ENCODE measurements at places on chromosomes 2 and 18.

DNA sequence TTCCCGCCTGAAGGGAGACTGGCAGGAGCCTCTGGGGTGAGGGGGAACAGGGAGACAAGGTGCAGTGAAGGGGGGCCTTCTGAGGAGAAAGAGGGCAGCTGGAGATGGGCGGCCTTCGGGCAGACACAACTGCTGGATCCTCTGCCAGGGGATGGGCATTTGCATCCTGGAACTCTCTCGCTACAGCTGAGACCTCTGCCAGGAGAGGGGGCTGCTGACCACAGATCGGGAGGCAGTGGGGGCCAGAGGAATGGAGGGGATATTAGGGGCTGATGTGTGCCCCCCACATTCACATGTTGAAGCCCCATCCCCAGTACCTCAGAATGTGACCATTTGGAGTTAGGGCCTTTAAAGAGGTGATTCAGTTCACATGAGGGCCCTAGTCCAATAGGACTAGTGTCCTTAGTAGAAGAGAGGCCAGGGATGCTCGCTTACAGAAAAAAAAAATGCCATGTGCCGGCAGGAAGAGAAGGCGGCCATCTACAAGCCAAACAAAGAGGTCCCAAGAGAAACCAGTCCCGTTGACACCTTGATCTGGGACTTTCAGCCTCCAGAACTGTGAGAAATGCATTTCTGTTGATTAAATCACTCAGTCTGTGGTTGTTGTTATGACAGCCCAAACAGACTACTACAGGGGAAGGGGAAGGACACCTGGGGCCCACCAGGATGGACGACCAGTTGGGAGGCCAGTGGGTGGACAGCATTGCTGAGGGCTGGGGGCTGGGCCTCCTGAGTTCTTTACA lies 50.0 kb downstream of the TRABD2A start:
- DNase-seq, result no peak

- DNase-seq, result no peak
These were observed 1.2 kb upstream of the SERPINB13 start for GRCh38 chr18:63585988-63586387.

DNA sequence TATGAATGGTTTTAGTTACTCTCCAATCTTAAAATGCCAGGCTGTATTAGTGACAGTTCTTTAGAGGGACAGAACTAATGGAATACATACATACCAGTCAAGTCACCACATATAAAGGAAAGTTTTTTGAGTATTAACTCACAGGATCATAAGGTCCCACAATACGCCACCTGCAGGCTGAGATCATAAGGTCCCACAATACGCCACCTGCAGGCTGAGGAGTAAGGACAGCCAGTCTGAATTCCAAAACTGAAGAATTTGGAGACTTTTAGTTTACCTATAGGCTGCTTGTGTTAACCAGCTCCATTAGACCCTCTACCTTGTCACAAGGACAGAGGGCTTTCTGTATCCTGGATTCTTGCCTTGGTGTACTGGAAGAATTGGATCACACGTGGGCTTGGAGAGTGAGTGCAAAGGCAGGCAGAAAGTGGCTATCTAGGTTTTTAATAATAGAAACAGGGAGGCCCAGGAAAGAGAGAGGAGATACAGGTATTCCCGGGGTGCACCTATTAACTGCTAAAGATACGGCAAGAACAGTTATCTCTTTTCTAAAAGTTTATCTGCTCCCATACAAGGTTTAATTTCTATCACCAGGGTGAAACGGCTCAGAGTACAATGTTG lies 234.9 kb upstream of the CYRIA start:
- DNase-seq, result no peak

DNA sequence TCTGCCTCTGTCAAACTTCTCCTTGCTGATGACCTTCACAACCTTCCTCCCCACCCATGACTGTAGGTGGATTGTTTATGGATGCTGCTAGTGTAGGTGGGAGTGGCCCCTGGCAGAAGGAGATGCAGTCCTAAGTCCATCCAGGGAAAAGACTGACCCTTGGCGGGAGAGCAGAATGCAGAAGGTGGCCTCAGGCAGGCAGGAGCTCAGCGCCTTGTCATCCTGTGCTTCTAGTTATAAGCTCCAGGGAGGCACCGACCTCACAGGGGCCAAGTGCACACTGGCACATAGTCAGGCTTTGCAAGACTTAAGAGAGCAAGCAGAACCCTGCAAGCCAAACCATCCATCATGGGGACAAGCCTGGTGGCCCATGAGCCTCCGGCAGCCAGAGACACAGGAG lies 74.4 kb downstream of the CAPN13 start:
- no peak for DNase-seq

DNA sequence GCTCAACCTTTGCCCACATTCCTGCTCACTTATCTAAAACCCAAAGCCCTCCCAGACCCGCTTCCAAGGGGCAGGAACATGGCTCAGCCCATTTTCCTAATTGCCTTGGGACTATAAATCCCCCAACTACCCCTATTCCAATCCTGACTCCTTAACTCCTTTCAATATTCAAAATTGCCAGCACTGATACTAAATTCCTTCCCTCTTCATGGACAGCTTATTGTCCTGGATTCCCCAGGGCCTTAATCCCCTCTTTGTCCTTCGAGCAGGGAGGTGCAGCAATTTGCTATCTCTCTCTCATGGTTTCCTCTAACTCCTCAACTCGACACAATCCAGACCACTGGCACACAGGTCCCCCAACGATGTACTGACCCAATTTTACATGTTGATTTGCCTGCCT lies 99.1 kb downstream of the SLC25A12 start:
- no peak for DNase-seq

DNA sequence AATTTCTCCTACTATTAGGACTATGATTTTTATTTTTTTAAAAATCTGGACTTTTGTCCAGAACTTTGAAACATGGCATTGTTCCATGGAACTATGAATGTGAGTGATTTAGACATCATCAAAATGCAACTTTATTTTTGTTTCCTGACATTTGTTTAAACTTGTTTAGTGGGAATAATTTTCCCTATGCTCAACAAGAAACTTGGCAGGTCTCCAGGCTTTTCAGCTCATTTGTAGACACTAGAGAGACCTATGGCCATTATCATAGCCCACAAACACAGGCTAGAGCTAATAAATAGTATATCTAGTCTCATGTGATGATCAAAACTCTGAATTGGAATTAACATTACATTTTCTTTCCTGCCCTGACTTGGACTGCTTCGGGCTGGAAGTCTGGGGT lies 145.1 kb upstream of the CELF4 start:
- DNase-seq, result no peak

DNA sequence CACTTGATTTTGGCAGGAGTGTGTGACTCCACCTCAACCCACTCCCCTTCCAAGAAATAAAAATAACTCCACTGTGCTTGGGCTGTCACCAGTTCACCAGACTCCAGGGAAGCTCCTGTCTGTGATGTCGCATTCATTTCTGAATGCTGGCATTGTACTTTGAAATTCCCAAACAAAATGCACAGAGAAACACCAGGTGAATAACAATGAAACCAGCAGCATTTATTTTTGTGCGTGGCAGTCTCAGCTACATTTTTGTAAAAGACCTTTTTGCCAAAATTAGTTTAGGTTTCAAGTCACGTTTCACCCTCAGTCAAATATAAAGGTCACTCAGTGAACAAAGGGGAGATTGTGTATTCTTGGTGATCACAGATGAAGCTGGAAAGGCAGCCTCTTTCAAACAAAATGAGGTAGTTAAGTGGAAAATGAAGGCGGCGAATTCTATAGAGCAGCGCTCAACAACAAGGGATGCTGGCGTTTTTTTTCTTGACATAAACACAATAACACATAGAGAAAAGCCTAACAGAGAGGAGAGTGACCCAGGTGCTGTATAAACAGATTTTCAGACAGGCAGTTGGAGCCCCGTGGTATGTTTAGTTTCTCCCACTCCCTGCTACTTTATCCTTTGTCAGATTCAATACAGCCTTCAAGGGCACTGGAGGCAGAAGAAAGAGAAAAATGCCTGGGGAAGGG lies 210.3 kb upstream of the GCFC2 start:
- DNase-seq, result no peak

GRCh38 chr2:43727634-43728014 lies 46.2 kb upstream of the DYNC2LI1 start:
- DNase-seq, result no peak

DNA sequence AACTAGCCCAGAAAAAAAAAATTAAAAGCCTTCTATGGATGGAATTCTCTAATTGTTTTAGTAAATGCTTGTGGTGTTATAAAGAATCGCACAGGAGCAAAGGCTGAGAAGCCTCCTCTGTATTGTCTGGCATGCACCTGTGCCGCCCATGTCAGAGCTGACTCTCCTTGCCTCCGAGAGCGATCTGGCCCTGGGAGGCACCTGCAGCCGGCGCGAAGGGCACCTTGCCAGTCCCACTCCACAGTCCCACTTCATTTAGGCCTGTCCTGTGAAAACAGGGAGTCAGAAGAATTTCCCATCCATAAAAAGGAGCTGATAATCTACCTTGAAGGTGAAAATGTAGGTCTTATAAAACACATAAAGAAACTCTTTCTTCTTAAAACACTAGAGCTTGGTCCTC lies 170.9 kb upstream of the PXDN start:
- DNase-seq, result no peak
